ENCODE measurements at places on chromosomes 6 and 20. TPM values are rescaled to one million over a fixed set of nuclear protein-coding genes. Genes with fewer than 3 reads are reported as not detected.
A peak's percentile ranks its signal among the peaks of the same experiment; 100 is the strongest.

GRCh38 chr20:37351689-37352607 lies 6.0 kb downstream of the SRC start:
- peak; percentile 66 for DNase-seq

GRCh38 chr6:4153514-4153985 lies 18.2 kb upstream of the ECI2 start:
- DNase-seq, result no peak

- DNase-seq, result no peak
Observed at GRCh38 chr20:63968928-63969760, 586 bp downstream of the ZNF512B start.

DNA sequence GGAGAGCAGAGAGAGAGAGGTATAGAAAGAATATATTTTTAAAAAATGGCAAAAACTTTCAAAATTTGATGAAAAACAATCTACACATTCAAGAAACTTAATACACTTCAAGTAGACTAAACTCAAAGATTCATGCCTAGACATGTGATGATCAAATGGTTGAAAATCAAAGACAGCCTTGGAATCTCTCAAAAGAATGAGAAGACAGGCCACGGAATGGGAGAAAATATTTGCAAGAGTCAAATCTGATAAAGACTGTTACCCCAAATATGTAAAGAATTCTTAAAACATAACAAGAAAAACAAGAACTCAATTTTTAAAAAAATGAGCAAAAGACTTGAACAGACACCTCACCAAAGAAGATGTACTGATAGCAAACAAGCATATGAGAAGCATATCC lies 49.7 kb downstream of the THEMIS start:
- DNase-seq, result no peak

DNA sequence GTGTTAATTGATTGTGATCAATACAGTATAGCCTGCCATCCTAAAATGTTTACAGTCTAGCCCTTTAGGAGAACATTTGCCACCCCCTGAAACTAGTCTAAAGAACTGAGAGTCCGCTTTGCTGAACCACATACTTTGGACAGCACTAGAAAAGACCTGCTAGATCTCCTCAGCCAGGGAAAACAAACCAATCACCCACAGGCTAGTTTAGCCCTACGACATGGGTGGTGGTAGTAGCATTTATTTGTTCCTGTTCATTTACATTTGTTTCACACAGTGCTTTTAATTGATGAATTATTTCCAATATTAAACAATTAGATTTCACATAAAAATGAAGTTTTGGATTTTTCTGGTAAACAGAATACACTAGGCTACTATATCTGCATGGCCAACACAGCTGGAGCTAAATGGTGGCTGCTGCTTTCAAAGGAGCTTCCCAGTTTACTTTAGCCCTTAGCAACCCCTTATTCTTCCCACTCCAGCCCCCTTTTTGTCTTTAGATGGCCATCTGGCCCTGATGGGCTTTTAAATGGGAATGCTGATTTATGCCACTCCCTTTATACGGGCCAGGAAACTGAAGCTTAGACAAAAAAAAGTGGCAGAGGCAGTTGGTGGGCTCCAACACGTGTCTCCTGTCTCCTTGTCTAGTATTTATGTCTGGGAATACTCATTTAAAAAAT lies 72.4 kb downstream of the ADGRG6 start:
- DNase-seq, result peak; percentile 21

DNA sequence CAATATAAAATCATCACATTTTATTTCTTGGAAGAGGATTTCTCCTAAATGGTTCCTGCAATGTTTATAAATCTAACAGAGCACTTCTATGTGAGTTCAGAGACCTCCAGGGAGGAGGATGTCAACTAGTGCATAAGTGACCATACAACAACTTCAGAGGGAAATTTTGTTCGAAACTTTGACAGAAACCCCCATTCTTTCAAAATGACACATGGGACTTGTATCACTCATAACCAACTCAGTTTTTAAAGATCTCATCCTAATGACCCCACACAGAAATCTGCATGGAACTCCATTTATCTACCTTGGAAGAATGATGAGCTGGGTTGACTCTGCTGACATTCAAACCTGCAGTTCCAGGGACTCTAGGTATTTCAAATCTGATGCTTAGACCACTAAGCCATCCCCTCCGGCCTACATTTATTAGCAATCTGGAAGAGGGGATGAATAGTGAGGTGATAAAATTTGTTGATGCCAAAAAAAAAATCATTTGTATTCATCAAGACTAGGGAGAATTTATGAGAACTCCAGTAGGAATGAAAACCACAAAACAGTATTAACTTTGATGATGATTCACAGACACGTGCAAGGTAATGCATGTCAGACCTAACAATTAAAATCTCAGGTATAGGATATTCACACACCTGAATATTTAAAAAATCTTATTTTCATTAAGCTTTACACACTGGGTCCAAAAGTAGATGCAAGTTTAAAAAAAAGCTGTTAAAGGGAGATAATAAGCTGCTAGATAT lies 153.0 kb downstream of the REV3L start:
- peak; percentile 12 for DNase-seq

GRCh38 chr20:59414936-59415623 lies 114.7 kb downstream of the EDN3 start:
- DNase-seq, result no peak

DNA sequence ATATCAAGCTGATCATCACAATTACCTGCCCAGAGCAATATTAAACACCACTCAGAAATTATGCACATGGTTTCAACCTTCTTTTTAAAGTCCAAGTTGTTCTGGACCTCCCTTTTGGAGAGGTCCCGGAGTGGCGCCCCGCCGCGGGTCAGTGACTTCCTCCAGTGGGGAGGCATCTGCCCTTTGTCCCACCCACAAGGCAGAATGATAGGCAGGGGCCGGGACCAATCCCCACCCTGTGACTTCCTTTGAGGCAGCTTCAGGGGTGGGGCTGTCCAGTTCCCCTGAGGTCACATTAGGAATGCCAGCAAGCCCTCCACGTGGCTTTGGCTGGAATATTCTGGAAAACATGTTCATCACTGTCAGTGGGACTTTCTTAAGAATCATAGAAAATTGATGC lies 207.0 kb downstream of the ANKRD60 start:
- DNase-seq, result peak; percentile 32

The RPS6KA2 gene
- 1.9 TPM for total RNA-seq

The GPX6 gene
- total RNA-seq, result not detected

The BFSP1 gene
- total RNA-seq, result 5.5 TPM

The ZC3H12D gene
- 0.17 TPM for total RNA-seq

All from M059J (cell line).